NB4 (cell line): ENCODE measurements at places on chromosomes 11 and 22.

GRCh38 chr11:27412192-27412691 is 49.2 kb upstream of the CCDC34 start:
- DNase-seq = no peak

- DNase-seq = no peak
Measured at GRCh38 chr11:120289426-120289825, 35.7 kb upstream of the TLCD5 start.

GRCh38 chr11:122984186-122985011 is 2.8 kb upstream of the BSX start:
- DNase-seq = no peak

GRCh38 chr22:25061605-25062376 is 109.3 kb downstream of the KIAA1671 start:
- no peak for DNase-seq

- DNase-seq = peak; percentile 42
Measured at GRCh38 chr22:38292694-38293093, 19.9 kb upstream of the TMEM184B start.

DNA sequence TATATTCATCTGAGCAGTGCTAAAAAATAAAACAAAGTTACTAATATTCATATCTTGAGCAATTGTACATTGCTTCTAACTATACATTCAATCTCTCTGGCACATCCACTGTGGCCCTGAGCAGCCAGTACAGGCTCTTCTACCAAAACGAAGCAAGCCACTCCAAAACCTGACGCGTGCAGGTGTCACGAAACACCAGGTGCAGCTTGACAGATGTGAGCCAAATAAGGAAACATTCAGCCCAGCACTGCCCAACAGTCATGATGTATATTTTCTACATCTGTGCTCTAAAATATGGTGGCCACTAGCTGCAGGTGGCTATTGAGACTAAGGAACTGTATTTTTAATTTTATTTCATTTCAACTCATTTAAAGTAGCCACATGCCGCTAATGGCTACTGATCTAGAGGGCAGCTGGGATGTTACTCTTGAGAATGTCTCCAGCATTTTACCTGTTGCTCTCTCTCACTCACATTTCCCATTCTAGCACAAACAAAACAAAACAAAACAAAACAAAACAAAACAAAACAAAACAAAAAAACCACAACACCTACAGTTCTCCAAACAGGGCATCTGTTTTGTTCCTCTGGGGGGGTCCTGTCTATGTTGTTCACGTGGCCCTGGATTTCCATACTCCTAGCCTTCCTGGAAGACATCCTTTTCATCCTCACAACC is 77.7 kb downstream of the LARGE1 start:
- DNase-seq = no peak

DNA sequence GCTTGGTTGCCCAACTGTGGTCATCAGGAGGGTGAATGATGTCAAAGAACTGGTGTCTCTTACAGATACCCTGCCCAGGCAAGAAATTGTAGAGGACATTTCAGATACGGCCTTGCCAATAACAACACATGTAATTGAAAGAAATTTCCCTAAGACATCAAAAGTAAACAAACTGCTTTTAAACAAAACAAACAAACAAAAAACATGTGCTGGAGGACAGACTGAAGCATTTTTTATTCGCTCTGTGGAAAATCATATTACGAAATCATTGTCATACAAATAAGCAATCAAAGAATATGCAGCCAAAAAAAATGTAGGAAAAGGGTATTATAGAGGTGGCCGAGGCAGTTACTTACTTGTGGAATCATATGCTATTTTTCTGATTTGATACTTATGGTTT is 52.1 kb upstream of the MYEOV start:
- DNase-seq = no peak

DNA sequence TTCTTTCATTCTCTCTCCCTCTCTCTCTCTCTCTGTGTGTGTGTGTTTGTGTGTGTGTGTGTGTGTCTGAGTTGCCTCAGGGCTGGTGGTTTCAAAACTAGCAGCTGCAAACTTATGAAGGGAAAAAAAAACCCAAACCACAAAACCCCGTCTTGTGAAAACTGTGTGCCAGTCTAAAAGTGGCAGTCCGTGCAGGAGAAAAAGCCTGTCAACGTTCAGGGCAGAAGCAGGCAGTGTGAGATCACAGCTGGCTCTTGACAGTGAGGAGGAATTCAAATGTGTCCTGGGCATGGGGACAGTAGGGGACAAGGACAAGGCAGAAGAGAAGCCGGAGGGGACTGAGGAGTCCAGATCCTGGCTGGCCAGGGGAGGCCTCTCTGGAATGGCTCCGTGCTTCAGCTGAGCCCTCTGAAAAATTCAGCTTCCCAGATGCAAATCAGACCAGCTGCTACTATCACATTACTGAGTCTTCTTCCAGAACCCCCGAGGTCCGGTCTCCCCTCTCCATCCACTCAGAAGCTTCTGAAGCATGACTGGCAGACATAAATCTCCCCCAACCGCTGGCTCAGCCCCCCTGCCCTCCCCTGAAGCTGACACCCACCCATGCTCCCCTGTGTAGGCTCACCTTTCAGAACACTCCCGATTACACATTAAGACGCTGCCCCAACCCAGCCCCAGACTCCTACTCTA is 31.9 kb downstream of the FLI1 start:
- DNase-seq = peak; percentile 92

DNA sequence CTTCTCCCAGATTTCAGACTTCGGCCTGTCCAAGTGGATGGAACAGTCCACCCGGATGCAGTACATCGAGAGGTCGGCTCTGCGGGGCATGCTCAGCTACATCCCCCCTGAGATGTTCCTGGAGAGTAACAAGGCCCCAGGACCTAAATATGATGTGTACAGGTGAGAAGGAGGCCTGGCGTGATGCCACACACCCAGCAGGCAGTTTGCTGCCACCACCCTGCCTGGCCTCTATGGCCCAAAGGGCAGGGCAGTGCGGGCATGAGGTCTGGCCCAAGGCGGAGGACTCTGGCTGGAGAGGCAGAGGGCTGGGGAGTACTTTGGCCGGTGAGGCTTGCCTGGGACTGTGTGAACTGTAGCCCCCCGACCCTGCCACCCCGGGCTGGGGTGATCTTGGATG is 7.3 kb downstream of the ANKK1 start:
- DNase-seq = no peak

- DNase-seq = no peak
Measured at GRCh38 chr11:129658526-129658867, 157.2 kb upstream of the TMEM45B start.

GRCh38 chr11:95547976-95548375 is 241.6 kb downstream of the FAM76B start:
- DNase-seq = no peak

- DNase-seq = no peak
Measured at GRCh38 chr11:76558891-76559290, 111.7 kb downstream of the LRRC32 start.

GRCh38 chr22:17835256-17835655 is 61.0 kb upstream of the BID start:
- no peak for DNase-seq

DNA sequence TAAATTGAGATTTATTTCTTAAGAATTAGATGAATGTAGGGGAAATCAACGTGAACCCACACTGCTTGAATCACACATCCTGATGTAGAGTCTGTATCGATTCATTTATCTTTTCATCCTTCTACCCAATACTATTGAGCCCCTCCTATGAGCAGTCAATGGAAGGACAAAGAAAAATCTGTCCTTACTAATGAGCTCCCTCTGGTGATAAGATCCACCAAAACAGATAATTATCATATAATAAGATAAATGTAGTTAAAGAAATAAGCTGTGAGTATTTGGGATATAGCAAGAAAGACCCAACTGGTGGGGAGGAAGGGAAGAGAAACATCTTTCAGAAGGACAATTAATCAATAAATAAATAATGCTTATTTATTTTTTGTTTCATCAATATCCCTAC is 385.1 kb upstream of the CCDC90B start:
- no peak for DNase-seq

- DNase-seq = no peak
Measured at GRCh38 chr11:111785886-111786412, 19.8 kb upstream of the PPP2R1B start.

GRCh38 chr11:91773090-91773489 is 451.5 kb upstream of the FAT3 start:
- peak; percentile 37 for DNase-seq

DNA sequence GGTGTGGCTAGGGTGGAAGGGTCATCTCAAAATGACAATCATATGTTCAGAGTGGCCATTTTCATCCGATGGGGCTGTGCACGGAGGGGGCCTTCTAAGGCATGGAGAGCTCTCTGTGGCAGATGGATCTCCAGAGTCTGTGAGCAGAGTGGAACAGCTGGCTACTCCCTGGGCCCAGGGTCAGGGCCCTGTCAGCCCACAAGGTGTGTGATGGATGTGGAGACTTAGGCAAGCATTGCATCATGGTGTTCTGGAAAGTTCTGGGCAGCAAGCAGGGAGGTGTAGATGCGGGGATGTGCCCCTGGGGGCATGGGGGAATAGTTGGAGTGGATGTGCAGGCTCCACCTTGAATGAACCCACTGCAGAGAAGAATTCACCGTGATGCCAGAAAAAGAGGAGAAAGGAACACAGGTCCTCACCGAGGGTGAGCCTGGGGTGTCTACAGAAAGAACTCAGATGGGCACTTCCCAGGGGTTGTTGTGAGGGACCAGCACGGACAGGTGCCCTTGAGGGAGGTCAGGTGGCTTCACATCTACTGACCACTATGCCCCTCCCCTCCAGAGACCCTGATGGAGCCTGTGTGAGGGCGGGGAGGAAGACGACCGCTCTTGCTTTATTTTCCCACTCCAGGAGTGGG is 51.1 kb downstream of the CHRDL2 start:
- no peak for DNase-seq

DNA sequence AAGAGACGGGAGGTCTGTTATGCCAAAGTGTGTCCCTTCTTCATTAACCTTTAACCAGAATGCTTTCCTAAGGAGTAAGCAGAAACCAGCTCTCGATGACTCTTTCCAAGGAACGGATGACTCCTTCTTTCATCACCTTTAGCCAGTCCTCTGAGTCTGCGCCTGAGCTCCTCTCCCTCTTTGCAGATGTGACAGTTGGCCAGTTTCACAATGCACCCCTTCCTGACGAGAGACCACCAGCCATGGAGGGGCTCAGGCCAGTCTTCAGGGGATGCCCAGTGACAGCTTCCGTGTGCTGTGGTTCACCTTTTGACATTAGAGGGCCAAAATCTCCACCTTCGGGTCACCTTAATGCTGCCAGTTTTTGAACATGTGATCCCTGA is 826.1 kb downstream of the TBC1D22A start:
- no peak for DNase-seq

DNA sequence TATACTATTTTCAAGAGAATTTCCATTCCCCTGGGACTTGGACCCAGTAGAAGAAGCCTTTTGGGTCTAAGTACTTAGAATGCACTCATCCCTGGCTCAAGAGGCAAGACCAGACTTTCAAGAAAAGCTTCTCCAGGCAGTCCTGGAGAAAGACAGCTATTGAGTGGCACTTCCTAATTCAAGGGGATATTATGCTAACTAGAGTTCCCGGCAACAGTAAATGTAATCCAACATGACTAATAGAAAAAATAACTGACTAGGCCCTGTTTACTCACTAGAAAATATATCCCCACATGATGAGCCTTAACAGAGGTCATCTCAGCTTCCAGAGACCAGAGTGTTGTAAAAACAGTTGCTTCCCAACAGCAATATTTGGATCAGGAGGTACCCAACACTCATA is 47.2 kb upstream of the AKIP1 start:
- no peak for DNase-seq

DNA sequence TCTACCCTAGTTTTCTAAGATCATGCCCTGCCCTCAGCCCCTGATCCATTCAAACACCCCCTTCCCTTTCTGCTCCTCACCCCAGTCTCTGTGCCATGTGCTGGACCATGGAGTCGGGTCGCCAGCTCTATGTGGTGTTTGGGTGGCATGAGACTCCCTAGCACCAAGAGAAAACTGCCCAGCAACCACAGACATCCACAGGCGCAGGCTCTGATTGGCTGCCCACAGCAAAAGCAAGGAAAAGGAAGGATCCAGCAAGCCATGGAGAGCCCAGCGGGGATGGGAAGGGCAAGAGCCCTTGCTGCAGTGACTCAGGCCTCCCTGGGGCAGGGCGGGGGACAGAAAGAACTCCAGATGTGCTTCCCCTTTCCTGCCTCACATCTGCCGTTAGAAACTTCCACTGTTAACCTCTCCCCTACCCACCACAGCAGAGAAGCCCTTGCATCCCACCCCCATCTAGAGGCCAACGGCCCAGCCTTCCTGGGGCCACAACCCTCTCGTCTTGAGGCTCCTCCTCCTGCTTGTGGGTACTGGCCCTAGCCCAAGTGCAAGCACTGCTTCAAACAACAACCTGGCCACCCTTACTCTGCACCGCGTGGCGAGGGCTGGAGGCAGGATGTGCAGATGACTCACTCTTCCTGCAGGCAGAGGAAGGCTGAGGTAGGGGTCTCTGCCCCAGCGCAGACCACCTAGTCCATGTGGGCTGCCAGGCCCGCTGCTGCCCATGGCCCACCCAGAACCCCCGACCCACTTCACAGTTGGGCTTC is 9.7 kb upstream of the AHNAK start:
- DNase-seq = peak; percentile 100

DNA sequence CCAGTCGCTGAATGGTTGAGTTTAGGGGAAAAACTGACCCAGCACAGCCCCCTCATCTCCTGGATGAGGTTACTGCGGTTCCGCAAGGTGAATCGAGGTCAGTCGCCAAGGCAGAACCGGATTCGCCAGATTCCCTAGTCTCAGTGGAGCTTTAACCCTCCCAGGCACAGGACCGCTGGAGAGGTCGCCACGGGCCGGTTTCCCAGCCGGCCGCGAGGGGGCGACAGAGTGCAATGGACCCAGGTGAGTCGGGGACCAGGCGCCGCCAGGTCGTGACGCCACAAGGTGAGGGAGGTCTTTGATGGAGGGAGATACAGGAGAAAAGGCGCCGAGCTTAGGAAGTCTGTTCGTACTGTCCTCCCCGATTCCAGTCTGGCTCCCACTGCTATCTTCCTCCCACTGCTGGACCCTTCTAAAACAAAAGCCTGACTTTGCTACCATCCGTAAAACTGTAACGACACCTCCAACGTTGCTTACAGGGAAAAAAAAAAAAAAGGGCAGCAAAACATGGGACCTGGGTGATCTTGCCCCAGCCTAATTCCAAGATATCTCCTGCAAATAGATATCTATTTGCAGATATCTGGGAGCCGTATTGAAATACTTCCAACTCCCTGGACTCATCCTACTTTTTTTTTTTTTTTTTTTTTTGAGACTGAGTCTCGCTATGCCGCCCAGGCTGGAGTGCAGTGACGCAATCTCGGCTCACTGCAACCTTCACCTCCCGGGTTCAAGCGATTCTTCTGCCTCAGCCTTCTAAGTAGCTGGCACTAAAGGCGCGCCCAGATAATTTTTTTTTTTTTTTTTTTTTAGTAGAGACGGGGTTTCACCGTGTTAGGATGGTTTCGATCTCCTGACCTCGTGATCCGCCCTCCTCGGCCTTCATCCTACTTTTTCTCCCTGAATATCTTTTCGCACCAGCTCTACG is 1.4 kb upstream of the GGA1 start:
- peak; percentile 75 for DNase-seq
